Stimulated activated CD4-positive, alpha-beta T cell treated with anti-CD3 and anti-CD28 coated beads, Interleukin-2, amount 100 ng/mL, for 4 hours (primary cell): ENCODE measurements at places on chromosomes 5 and 9.

- DNase-seq = no peak
Measured at GRCh38 chr5:169772688-169773087, 135.6 kb downstream of the DOCK2 start.

DNA sequence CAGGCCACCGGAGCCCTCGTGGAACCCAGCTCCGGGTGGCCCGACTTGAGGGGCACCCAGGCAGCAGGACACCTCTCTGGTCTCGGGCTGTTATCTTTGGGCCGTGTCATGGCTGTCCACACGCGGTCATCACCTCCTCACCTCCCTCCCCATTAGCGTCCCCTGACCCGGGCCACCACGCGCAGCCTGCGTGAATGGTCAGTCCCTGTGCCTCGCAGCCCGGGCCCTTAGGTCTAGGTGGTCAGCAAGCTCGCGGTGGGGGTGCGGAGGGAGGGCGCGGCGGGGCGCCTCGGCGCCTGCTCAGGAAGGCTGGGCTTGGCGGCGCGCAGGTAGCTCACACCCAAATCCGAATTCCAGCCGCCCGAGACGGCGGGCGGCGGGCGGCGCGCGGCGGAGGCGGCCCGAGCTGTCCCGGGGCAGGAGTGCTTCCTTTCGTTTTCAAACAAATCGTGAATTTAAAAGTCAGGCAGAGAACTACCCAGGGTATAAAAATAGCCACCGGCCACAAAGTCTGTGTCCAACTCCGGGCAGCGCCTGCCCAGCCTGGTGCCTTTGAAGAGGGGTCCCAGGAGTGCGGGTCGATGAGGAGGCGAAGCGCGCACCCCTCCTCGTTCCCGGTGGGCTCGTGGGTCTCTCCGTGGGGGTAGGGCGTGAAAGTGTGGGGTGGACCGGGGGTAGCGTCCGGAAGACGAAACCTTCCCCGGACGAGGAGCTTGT, 1.0 kb upstream of the RXRA start:
- DNase-seq = no peak

GRCh38 chr9:131809941-131810344, 70.1 kb upstream of the RAPGEF1 start:
- DNase-seq = no peak

DNA sequence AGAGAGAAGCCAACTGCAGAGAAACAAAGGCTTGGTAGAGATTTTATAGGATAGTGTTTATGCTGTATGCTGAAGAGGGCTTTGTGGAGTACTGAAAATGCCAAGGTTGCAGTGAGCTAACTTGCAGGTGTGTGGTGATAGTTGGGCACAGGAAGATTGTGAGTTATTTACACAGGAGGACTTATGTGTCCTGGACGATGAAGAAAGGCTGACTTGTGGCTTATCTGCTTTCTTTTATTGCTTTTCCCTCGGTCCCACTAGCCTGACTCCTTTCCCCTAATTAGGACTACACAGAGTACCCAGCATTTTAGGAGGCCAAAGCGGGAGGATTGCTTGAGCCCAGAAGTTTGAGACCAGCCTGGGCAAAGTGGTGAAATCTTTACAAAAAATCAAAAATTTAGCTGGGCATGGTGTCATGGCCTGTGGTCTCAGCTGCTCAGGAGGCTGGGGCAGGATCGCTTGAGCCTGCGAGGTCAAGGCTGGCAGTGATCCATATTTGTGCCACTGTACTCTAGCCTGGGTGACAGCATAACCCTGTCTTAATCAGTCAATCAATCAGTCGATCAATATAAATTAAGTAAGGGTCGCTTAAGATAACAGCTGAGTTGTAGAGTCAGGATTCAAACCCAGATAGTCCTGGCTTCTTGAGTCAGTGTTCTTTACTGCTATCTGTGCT, 61.9 kb downstream of the UBE2R2 start:
- DNase-seq = no peak

GRCh38 chr5:128750155-128750554, 212.1 kb upstream of the FBN2 start:
- no peak for DNase-seq

- DNase-seq = no peak
Measured at GRCh38 chr5:158436271-158437065, 577.5 kb upstream of the CLINT1 start.

DNA sequence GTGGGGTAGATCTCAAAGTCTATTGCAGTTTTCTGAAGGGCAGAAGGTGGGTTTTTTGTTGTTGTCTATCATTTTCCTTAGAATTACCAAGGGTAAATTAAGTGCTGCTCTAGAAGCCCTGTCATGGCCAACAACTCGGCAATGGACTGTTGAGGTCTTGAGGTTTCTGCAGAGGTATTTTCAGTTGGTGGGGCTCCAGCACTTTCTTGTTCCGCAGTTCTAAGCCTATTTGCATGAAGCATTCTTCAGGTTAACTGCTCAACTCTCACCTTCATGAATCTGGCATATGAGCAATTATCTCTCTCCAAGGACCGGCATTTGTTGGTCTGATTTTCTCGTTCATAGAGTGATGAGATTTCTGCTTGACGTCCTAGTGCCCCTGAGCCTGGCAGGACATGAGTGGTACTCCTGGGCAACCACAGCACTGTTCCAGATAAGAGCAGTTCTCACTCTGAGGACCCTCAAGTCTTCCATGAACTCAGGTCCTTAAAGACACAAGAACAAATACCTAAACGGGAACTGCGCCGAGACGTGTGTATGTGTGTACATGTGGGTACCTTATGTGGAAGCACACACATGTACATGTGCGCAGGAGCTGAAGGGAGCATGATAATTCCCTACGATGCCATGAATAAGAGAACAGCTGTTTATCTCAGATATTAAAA, 544.5 kb downstream of the CSNK1G3 start:
- DNase-seq = no peak

DNA sequence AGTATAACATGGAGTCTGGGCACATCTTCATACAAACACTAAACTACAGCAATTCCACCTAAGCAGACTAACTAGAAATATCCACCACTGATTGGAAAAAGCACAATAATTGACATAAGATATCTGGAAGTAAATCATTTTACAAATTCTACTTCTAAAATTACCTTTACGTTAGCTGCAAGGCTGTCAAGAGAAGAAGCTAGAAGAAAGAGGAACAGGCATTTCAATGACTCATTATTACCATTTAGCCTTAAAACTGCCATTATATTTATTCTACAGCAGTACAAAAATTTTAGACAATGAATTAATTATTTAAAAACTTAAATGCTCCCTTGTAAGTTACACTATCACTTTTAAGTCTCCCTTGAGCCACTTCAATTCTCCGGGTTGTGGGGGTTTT, 43.4 kb upstream of the PLPP6 start:
- DNase-seq = no peak

DNA sequence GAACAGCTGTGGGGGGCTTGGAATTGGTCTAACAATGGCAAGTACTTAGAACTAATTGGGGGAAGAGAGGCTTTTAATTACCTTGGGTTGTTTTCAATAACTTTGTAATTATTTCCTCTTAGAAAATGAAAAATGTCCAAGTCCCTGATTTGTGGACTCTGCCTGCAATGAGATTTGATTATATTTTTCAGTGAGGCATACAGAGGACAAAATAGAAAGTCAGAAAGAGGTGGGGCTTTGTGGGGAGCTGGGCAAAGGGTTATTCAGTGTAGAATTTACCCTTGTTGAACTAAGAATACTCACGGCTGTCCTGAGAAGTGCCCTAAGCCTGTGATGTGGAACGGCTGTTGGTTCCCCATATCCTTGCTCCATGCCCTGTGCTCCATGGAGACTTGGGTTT, 153.0 kb downstream of the ICE1 start:
- no peak for DNase-seq

GRCh38 chr5:94691291-94691690, 72.8 kb downstream of the SLF1 start:
- DNase-seq = no peak

DNA sequence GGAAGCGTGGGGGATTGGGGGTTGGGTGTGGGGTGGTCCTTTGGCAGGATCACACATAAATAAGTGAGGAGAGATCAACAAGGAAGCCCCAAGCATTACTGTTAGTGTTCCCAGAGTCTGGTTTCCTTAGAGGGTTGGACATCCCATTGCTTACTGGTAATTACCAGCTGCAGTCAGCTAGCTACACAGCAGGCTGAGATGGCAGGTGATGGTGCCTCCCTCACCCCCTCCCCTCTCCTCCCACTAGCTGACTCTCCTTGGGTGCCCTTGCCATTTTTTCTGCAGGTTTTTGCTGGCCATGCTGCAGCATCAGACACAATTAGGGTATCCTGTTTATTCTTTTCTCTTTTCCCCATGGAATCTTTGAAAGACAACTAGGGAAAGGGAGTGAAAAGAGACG, 107.5 kb upstream of the TLR4 start:
- no peak for DNase-seq

- no peak for DNase-seq
Measured at GRCh38 chr9:17063535-17064135, 71.2 kb upstream of the CNTLN start.

- peak; percentile 48 for DNase-seq
Measured at GRCh38 chr9:127199001-127199791, 65.4 kb upstream of the GARNL3 start.

DNA sequence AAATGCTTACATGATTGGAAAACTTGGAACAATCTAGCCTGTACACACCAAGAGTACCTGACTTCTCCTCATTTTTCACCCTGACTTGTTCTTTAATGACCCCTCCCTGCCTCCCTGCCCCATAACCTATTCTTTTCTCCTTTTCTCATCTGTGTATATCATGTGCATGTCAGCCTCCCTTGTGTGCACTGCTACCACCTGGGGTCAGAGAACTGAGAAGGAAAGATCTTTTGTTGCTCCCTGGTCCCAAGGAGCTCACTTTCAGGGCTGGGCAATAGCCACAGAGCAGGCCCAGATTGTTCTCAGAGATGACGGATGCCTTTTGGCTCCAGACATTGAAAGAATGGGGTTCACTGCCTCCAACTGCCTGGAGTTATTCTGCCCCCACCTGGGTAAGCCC, 5.1 kb downstream of the MAP1B start:
- DNase-seq = no peak

DNA sequence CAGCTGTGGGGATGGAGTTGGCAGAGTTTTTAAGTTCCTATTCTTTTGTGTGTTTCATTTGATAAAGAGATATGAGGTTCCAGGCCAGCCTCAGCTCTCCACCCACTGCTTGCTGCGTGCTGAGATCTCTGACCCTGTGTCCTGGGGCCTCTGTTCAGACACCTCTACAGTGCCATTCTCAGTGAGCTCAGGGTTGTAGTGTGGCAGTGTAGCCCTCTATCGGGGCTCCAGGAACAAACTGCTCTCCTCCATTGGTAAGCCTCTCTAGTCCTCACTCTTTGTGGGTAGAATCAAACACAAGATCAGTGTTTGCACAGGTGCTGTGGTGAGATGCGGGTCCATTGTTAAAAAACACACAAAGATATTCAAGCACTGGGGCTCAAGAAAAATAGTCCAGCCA, 386.6 kb upstream of the RPS23 start:
- DNase-seq = no peak

DNA sequence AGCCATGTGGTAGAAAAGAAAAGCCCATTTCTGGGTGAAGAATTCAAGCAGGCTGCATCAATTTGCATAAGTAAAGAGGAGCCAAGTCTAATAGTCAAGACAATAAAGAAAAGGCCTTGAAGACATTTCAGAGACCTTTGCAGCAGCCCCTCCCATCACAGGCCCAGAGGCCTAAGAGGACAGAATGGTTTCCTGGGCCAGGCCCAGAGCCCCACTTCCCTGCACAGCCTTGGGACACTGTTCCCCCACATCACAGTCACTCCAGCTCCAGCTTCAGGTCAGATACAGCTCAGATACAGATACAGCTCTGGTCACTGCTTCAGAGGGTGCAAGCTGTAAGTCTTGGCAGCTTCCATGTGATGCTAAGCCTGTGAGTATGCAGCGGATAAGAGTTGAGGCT, 29.1 kb downstream of the PLGRKT start:
- no peak for DNase-seq

DNA sequence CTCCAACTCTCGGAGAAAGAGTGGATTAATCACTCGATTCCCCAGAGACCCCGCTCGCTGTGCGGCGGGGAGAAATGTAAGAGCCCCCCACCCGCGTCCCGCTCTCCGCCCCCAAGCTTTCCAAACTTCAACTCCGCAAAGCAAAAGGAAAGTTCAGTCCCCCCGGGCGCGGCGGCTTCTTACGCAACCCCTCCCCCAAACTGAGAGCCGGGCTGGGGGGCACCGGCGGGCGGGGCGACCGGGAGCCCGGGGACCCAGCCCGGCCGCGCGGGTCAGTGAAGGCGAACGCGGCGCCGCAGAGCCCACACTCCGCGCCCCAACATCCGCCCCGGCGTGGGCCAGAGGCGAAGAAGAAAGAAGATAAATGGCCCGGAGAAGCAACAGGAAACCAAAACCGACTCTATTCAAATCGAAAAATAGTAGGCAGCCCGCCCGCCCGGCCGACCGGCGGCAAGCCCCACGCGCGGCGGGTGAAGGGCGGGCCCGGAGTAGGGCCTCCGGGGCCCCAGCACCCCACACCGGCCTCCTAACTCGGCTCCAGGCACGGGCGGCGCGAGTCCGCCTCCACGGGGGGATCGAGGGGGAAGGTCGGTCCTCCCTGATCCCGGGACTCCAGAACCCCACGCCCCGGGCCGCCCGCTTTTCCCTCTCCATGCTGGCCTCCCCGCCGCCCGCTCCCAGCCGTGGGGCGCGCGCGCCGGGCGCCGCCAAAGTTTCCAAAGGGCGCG, 720 bp downstream of the NOTCH1 start:
- peak; percentile 46 for DNase-seq

DNA sequence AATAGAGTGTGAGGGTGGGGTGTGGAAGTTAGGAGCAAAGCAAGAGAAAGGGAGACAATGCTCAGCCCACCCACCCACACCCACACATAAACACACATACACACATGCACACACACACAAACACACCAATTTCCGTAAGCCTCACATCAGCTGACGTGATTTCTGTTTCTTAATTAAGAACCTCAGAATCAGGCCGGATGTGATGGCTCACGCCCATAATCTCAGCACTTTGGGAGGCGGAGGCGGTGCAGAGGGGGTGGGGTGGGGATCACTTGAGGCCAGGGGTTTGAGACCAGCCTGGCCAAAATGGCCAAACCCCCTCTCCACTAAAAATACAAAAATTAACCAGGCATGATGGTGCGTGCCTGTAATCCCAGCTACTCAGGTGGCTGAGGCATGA, 26.4 kb upstream of the PIK3R1 start:
- no peak for DNase-seq

GRCh38 chr5:77906806-77907205, 130.7 kb upstream of the TBCA start:
- DNase-seq = no peak

- DNase-seq = no peak
Measured at GRCh38 chr5:75368391-75368790, 31.4 kb downstream of the HMGCR start.

DNA sequence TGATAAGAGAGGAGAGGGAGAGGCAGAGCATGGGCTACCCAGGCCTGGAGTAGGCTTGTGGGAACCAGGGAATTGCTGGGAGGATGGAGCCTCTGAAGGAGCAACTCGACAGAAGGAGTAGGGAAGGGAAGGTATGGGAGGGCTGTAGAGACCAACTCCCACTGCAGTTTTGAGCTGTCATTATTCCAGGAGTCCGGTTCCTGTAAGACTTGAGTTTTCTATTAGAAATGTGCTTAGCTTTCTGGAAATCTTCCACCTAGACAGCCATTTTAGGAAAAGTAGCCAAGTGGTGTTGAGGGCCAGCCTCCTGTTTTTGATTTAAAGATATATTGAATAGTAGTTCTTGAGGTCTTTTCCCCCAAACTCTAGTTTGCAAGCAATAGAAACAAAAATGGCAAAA, 323.5 kb downstream of the LRRC70 start:
- no peak for DNase-seq

- no peak for DNase-seq
Measured at GRCh38 chr9:131559421-131560000, 14.2 kb downstream of the PRRT1B start.

- no peak for DNase-seq
Measured at GRCh38 chr9:94829380-94830070, 103.0 kb downstream of the AOPEP start.
